ENCODE measurements at places on chromosomes 13 and 19.

DNA sequence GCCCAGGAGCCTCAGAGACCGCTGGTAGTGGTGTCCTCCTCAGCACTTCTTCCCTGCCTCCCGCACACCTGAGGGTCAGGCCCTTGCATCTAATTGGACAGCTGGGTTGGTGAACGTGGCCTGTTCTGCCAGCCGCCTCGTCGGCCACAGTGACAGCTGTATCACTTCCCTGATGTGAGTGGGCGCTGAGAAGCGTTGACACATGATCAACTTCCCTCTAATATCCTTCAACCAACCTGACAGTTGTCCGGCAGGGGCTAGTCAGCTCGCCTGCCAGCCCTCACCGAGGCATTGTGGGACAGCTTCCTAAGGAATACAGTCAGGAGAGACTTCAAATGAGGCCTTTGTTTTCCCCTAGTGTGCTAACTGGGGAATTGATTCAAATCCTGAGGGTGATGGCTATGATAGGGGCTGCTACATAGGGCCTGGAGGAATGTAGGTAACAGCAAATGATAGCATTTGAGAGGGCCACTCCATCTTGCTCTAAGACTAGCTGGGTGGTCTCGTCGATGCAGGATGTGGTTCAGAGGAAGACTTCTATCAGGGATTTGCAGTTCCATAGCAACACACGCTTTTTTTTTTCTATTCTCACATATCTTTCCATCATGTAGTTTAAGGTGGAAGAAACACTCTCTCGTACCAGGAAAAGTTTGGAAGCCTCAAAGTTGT is 230.8 kb downstream of the TSHZ3 start:
- DNase-seq, result no peak

DNA sequence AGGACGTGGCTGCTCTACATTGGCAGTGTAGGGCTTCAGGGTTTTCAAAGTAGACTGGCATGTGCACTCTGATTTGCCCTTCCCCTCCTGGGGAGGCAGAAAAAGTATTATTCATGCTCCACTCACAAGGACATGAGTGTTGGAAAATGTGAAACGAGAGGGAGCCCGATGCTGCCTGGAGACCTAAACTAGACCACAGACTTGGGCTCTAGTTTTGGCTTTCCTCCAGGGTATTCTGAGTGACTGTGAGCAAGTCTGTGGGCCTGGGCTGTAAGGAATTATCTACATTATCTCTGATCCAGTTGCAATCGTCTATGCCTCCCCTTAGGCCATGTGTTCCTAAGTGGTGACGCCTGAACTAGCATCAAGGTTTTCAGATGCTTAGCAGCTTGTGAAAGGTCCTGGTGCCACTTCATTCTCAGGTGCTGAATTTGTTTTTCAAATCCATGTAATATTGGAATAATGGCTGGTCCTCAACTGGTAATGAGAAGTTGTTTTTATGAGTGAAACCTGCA is 55.0 kb downstream of the MRPL57 start:
- DNase-seq, result no peak

DNA sequence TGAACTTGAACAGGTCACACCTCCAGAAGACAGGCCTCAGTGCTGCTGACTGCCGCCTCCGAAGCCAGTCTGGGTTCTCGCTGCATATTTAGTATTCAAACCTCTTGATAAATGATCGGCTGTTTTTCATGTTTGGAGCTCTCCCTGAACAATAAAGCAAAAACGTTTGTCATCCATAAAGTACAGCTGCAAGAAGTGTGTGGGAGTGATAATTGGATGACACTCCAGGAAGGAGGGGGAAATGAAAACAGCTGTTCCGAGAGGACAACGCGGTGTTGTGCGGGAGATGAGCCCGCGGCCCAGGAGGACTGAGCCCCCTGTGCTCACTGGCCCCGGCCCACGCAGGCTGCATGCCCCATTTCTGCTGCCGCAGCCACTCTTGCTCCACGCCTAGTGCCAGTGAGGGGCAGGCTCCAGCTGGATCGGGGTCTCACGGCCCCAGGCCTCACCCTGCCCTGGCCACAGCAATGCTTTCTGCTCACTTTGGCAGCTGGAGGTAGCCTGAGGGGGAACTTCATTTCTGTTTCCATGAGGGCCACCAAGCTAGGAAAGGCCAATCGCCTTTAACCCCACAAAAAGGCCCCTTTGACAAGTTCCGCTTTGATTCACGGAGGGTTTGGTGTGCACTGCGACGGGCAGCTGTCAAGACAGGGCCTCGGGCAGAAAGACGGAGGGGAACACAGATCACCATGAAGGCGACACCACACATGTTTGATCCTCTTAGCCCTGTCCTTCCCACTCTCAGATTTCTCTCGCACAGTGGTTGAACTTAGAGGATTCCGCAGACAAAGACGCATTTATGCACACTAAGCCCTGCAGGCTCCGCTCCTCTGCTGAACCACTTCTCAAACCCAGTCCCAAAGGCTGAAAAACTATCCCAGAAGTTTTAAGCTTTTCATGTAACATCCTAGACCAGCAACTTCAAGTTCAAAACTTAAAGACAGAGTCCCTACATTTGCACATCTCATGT is 537.6 kb downstream of the EFNB2 start:
- DNase-seq, result no peak

GRCh38 chr19:48419158-48419920 is 25.9 kb downstream of the GRIN2D start:
- DNase-seq, result peak; percentile 80

DNA sequence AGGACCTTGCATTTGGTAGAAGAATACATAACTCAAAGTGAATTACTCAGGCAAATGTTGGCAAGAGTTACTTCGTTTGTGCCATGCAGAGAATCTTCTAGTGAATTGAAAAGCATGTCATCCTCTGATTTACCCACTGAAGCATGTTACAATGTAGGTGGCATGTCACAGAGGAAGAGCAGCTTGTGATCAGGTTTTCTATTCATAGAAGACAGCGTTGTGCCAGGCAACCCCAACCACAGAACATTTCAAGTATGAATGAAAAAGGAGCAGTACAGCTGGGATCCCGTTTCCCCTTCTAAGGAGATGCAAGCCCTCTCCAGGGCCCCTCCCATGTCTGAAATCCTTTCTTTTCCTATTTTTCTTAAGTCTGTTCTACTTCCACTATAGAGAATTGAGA is 6.0 kb upstream of the KATNAL1 start:
- no peak for DNase-seq

DNA sequence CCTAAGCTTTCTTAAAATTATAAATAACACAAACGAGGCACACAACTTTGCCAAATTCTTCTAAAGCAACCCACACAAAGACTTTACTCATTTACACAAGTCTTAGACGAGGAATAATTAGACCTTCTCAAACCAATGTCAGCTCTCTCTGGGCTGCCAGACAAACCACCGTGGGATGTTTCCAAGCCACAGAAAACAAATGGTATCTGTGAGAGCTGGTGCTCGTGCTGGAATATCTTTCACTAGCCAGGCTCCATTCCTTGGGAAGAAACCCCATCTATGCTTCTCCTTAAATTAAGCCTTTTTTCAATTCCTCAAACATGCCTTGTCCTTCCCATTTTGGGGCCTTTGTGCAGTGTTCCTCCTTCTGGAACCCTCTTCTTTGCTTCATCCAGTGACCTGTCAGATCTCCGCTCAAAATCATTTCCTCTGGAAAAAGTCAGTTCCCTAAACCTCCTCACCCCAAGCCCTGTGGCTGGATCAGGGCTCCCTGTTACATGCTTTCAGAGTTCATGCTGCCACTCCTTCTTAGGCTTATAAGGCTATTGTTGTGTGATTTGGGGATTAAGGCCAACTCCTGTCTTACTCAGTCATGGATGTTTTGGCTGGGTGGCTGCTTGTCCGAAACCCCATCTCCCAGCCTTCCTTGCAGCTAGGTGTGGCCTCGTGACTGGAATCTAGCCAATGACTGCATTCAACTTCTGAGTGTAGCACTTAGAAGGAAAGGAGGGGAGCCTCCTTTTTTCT is 64.2 kb upstream of the GTF2F2 start:
- DNase-seq, result no peak

GRCh38 chr19:23075031-23075733 is 41.6 kb upstream of the ZNF730 start:
- DNase-seq, result no peak

- DNase-seq, result no peak
These were observed 69.8 kb downstream of the OLFM4 start for GRCh38 chr13:53098455-53098854.

- DNase-seq, result no peak
These were observed 17.0 kb downstream of the KL start for GRCh38 chr13:33033051-33033812.

GRCh38 chr13:99347911-99348451 is 40.8 kb upstream of the GPR183 start:
- no peak for DNase-seq

DNA sequence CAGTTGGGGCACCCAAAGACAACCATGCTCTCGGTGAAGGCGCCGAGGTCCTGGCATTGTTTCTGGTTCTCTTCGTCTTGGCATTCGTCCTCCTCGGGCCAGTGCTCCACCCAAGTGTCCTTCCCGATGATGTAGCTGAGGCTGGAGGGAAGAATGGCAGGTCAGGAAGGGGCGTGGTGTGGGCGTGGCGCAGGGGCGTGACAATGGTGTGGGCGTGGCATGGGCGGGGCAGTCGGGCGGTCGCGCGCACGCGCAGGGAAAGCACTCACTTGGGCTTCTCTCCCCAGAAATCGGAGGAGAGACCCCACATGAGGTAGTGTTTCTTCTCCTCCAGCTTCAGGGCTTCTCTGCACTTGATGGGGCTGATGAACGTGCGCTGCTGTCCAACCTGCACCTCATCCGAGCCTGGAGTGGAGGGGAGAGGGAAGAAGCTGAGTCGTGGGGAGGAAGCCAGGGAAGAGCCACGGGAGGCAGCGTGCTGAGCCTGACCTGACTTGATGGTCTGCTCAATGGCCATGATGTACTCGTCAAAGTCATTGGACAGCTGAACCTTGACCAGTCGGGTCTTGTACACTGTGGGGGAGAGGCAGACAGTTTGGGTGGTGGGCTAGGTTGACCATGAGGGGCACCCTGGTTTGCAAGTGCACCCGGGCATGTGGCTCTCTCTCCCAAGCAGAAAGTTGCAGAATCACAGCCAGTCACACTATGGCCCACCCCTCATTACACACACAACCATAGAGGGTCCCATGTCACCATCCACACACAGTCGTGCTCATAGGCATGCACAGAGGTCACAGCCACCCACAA is 8.1 kb upstream of the TNFSF14 start:
- peak; percentile 41 for DNase-seq

GRCh38 chr19:36963280-36963679 is 47.1 kb downstream of the ZNF568 start:
- no peak for DNase-seq
